ENCODE measurements at places on chromosomes 4 and X.

GRCh38 chr4:1972414-1972813 is 36.4 kb downstream of the NELFA start:
- DNase-seq = no peak

DNA sequence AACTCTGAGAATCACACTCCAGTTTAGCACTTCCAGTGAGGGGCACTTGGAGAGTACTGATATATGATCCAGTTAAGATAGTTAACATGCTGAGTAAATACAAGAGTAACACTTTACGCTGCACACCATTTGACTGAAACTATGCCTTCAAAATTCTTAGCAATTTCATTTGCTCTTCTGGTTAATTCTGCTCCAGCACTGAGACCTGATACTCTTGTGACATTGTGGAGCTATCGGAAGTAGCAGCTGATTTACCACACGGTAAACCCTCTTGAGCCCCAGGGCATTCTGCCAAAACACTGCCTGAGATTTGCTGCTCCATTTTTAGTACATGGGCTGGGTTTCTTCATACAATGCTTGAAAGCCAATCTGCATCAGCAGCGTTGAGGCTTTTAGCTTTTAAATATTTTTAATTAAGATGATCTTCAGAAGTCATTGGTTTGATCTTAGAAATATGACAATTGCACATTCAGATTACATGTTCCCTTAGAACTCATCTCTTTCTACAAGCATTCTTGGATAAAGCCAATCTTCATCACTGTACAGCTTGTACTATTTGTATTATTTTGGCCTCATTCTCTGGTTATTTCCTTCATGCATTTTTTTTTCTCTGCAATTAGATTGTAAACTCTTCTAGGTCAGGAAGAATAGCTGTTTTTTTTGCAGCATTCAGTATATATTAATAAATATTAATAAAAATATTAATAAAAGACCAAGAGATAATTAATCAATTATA is 67.8 kb upstream of the ETNPPL start:
- no peak for DNase-seq

- DNase-seq = no peak
Observed at GRCh38 chr4:152161676-152162330, 374.1 kb downstream of the FBXW7 start.

GRCh38 chrX:78624962-78625909 is 33.9 kb downstream of the RTL3 start:
- no peak for DNase-seq

DNA sequence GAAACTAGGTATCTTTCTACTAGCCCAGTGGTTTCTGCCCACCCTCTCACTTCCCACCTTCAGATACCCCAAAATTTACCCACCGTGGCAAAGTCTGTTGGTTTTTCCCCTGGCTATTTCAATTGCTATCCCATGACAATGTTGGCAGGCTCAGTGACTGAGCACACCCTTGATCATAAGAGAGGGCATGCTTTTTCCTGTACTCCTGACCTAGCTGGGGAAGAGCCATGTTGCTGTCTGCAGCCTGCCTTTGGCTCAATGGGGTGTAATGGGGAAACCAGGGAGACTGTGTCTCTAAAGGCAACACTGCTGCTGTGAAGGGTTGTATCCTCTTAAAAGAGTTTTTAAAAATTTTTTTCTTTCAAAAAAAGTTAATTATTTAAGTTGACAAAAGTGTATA is 90.4 kb upstream of the CITED1 start:
- DNase-seq = no peak

GRCh38 chr4:10095296-10095991 is 21.2 kb downstream of the WDR1 start:
- DNase-seq = no peak

DNA sequence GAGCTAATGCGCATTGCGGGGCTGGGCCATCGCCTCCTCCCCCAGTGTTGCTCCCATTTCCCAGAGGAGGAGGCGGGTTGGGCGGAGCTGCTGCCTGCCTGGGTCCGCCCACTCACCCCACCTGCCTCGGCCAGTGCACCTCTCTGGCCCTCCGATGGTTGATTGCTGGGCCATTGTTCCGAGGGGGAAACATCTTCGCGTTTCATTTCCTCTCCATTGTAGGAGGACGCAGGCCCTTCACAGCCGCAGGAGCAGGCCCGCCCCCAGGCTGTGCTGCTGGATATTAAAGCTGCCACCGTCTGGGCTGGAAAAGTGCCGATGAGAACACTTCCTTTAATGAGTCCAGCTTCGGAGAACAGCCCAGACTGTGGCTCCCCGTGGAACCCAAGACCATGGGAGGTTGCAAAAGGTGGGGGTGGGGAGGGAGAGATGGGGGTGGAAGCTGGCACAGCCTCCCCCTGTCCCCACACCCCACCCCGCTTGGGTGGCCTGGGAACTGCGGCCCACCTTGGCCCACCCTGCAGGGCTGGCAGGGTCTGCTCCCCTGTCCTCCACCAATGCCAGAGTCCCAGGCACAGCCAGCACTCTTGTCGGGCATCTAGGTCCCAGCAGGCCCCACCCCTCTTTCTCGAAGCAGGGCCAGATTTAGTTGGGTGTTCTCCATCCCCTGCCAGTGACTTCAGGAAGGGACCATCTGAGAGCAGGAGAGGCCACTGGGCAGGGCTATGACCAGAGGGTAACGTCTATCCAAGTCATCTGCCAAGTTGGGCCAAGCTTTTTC is 96.6 kb downstream of the ADRA2C start:
- no peak for DNase-seq

GRCh38 chr4:182369211-182369610 is 126.0 kb downstream of the TENM3 start:
- DNase-seq = no peak

DNA sequence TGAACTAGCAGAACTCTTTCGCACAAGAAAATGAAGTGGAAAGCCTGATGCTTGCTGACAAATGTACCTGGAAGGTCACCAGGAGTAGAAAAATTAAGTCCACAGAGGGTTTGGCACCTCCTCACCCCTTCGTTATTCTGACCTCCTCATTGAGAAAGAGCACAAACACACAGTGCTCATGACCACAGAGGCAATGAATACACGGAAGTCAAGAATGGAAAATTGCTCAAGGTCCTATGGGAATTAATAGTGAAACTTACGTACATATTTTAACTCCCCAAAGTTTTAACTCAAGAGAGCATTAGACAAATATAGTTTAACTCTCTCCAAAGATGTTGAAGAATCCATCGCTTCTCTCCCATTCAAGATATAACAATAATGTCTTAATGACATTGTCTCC is 83.6 kb upstream of the CAMK2D start:
- DNase-seq = no peak

DNA sequence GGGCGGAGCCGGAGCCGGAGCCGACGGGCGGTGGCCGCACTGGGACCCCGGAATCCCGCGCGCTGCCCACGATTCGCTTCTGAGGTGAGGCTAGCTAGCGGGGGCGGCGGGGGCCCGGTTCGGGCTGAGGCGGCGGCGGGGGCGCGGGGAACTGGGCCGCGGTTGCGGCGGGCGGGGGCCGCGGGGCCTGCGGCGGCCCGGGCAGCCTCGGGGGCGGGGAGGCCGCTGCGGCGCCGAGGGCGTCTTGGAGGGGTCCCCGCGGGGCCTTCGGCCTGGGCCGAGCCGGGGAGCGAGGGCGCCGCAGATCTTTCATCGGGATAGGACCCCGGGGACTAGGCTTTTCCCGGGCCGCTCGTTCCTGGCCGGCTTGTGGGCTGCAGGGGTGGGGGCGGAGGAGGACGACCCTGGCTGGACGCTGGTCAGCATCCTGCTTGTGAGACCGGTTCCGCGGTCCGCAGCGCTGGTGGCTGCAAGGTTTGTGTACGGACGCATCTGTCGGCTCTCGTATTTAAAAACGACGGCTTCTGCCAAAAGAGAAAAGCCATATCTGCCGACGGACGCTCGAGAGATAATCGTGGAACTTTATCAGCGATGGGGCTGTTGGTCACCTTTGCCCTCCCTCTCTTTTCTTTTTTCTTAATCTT is 419 bp downstream of the ADD1 start:
- DNase-seq = no peak

- no peak for DNase-seq
Observed at GRCh38 chr4:108690738-108691137, 40.3 kb downstream of the OSTC start.

GRCh38 chrX:53445977-53446376 is 11.8 kb upstream of the HSD17B10 start:
- no peak for DNase-seq

- no peak for DNase-seq
Observed at GRCh38 chrX:120857240-120857639, 18.4 kb downstream of the CT47B1 start.

- no peak for DNase-seq
Observed at GRCh38 chr4:121943941-121944340, 7.9 kb downstream of the TRPC3 start.

DNA sequence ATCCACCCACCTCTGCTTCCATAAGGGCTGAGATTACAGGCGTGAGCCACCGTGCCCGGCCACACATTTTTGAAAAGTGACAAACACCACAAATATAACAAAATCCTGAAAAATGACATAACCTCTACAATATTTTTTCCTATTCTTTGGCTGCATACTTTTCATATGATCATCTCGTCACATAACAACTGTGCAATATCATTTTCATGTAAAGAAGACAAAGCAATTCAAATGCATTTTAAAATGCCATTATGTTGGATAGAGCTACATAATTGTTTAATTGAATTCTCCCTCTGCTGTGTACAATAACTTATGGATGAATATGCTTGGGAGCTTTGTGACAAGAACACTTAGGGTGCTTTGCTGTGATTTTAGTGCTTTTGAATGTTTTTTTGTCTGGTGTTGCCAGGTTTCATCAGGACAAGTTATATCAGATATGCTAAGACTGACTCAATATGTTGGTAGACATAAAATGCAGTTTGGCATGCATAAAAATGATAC is 132.9 kb downstream of the CHIC2 start:
- DNase-seq = no peak

- DNase-seq = no peak
Observed at GRCh38 chr4:115562506-115562905, 449.1 kb upstream of the NDST4 start.

DNA sequence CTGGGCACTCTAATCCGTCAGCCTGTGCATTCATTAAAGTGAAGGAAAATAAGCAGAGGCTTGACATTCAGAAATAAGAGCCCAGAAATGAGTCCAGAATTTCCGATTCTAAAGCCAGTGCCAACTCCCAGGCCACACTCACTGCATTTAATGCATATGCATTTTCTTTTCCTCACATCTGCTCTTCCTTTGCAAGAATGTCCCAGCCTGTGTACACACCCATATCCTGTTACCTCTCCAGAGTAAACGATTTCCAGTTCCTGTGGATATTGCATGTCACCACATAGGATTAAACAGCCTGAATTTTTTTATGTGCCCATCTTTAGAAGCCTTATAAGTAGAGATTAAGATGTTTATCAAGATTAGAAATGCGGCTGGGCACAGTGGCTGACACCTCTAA is 27.5 kb downstream of the ARX start:
- DNase-seq = no peak

GRCh38 chr4:146214238-146214637 is at the start of gene REELD1:
Gene REELD1, plus strand, starts transcription at chr4:146214538. Its CDS starts 2,415 bp downstream, at chr4:146216953.
- no peak for DNase-seq
